ENCODE measurements at places on chromosomes 6 and 20. TPM values are rescaled to one million over a fixed set of nuclear protein-coding genes. Genes with fewer than 3 reads are reported as not detected.

The C4A gene
- total RNA-seq = 5.2 TPM

The IL17F gene
- total RNA-seq = not detected

The B4GALT5 gene
- 62.4 TPM for total RNA-seq

The HRH3 gene
- total RNA-seq = 2.9 TPM

The TOMM34 gene
- 36.7 TPM for total RNA-seq

The TAAR9 gene
- not detected for total RNA-seq

The RIPOR2 gene
- 13.5 TPM for total RNA-seq

The TRIM31 gene
- 0.11 TPM for total RNA-seq

The PAK5 gene
- total RNA-seq = 0.53 TPM

The HLA-DRB1 gene
- total RNA-seq = 1.4 TPM

The OR2H1 gene
- total RNA-seq = not detected

DNA sequence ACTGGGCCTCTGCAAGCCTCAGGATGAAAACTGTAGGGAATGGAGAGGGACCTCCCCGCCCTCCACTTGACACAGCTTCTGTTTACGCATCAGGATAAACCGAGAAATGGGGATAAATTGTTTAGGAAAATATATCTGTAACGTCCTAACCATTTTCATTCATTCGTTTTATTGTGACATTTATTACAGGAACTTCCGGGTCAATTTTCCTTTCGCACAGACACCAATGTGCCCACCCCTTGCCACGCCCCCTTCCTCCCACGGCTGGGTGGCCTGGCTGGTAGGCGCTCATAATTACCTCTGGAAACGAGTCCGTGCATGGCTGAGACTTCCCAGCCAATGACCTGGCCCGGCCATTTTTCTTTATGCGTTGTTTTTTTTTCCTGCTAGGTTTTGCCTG lies 96.1 kb downstream of the BMP7 start:
- no peak for DNase-seq

GRCh38 chr6:39328066-39328465 lies 5.6 kb upstream of the KCNK16 start:
- DNase-seq = no peak

DNA sequence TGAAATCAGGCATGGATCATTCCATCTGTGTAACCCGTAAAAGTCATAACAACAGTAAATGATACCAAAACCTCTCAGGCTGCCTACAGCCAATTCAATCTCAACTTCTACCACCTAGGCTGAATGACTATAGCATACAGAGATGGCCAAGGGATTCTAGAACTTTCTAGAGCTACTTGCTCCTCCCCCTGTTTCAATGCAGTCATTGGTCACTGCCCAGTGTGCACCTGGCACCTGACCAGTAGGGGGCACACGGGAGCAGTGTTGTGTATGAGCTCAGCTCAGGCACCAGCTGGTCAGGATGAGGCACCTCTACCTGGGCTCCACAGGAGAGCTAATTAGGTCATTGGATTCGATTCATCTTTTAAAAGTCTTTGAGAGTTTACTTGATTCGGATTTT lies 86.2 kb downstream of the PLEKHG1 start:
- peak; percentile 87 for DNase-seq

DNA sequence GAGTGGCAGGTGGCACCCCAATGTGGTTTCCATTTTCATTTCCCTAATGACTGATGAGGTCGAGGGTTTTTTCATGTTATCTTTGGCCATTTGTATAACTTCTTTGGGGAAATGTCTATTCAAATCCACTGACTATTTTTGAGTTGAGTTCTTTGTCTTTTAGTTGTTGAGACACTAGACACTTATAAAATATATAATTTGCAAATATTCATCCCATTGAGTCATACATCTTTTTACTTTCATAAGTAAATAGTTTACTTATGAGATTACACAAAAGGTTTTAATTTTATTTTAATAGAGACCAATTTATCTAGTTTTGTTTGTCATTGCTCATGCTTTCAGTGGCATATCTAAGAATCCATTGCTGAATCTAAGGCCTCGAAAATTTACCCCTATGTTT lies 49.5 kb downstream of the THBS2 start:
- DNase-seq = no peak

DNA sequence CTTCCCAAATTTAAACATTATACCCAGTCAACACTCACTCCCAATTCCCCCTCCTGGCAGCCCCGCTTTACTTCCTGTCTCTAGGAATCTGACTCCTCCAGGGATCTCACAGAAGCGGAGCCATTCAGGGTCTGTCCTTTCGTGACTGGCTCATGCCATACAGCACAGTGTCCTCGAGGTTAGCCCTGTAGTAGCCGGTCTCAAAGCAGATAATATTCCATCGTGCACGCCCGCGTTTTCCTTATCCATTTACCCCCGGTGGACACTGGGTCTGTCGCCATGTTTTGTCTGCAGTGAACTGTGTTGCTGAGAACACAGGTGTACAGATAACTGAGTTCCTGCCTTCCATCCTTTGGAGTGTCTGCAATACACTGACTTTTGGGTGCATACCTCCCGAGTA lies 95.3 kb downstream of the TTLL2 start:
- no peak for DNase-seq

DNA sequence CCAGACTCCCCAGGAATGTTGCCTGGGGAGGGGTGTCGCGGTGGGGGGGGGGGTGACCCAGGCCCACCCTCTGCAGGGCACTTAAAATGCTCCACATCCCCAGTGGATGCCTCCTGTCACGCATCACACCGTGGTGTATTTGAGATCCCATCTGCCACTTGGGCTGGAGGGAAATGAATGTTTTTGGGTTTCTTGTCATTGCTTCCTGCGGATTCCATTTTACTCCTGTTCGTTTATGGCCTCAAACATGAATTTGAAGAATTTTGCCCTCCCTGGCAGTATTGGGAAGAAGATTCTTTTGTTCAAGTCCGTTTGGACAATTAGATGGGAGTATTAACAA lies 544 bp upstream of the KHDC1 start:
- DNase-seq = no peak

DNA sequence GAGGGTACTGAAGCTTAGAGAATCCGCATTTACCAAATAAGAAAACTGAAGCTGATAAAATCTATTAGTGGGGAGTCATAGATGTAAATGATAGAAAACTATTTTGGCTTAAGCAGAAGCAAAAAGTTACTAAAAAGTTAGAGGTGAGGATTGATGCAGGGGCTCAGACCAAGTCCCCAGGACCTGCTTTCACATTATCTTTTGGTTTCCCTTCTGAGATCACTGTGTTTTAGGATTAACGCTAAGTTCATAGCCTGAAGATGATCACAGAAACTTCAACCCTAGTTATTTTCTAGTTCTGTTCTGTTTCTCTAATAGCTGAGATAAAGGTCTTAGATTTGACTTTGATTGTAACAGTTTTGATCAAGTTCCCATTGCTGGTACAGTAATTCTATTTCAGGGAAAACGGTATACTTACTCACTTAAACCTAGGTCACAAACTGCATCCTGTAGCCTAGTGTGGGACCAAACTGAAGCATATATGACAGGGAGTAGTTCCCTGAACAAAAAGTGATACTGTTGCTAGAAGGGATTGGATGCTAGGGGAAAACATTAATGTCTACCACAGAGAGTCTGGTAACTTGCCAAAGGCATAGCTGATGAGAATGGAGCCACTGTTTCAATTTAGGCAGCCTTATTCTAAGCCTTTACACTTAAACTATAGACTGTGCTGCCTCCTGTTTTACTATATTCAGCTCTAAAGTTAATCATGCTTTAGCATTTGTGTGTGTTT lies 13.1 kb downstream of the CYB5R4 start:
- DNase-seq = no peak

DNA sequence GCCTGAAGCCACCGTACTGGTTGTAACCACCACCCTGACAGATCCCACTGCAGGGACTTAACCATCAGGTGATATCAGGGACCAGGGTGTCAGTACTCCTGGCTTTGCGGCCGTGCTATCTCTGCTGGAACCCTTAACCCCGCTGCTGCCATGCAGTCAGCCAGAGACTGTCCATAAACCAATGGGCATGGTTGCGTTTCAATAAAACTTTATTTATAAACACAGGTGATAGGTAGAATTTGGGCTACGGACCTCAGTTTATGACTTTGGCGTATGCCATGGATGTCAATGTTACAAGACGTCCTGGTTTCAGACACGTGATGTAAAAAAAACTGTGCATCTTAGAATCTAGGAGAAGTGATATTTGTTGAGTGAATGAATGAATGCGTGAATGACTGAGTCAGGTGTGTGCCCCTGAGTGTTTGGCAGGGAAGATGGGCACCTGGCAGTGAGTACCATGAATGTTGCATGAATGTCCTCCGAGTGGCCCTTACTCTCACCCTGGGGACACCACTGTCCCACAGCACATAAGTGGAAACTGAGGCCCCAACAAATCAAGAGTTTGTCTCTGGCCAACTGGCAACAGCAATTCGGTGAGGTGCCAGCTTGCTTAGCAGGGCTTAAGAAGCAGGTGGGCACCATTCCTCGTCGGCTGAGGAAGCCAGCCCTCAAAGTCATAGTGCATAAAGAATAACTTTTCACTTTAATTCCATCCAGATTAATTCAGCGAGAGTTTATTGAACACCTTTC lies 64.0 kb upstream of the APCDD1L start:
- peak; percentile 3 for DNase-seq

- no peak for DNase-seq
Observed at GRCh38 chr6:101286146-101286545, 107.4 kb upstream of the GRIK2 start.

DNA sequence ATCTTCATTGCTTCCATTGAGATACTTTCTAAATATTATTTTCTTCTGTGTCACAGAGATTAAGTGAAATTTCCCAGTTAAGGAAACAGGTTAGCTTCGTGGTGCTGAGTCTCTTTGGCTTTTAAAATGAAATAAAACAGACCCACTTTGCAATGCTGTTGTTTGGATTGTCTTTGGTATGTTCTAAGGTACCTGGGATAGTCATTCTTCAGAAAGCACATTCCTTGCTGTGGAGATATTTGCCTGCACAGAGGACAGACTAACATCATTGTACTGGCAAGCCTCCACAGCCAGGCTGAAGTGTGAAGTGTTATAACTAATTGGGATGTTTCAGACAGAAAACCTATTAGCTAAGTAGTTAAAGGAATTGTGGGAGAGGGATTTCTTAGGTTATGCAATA lies 148.8 kb upstream of the EPHA7 start:
- no peak for DNase-seq

DNA sequence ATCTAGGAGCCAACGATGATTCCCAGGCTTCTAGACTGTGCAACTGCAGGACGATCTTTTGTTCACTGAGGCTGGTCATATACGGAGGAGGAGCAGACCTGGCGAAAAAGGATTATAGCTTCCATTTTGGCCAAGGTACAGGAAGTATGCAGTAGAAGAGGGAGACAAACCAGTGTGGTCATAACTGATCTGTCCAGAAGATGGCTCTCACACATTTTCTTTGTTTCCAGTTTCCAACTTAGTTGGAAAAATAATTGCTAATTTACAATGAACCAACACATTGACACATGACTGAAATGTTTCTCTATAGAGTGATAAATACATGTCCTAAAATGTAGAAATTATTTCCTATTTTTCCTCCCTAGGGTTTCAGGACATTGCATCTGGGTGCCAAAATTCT lies 364.1 kb upstream of the BTBD3 start:
- no peak for DNase-seq

DNA sequence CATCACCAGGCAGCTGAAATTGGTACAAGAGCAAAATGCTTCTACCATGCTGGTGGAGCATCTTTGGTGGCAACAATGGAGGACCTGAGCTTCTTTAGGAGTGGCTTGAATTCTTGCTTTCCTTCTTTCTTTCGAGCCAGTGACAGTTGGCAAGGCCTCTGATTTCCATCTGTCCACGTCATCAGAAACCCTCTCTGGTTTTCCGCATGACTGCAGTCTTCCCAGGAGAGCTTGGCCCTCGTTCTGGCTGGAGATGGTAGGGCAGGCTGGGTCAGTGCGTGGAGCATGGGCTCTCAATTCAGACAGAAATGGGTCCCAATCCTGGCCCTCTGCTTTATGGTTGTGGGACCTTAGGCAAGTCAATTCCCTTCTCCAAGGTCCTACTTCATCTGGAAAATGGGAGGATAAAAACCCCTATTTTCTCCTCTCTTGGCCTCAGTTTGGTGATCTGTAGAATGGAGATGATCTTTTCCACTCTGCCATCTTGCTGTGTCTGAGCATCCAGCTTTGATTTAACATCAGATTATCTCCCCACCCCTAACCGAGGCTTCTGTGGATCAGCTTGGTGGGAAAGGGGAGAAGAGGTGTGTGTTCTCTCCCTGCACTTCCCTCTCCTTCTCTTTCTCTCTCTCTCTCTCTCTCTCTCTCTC lies 3.6 kb upstream of the BPIFB1 start:
- no peak for DNase-seq

DNA sequence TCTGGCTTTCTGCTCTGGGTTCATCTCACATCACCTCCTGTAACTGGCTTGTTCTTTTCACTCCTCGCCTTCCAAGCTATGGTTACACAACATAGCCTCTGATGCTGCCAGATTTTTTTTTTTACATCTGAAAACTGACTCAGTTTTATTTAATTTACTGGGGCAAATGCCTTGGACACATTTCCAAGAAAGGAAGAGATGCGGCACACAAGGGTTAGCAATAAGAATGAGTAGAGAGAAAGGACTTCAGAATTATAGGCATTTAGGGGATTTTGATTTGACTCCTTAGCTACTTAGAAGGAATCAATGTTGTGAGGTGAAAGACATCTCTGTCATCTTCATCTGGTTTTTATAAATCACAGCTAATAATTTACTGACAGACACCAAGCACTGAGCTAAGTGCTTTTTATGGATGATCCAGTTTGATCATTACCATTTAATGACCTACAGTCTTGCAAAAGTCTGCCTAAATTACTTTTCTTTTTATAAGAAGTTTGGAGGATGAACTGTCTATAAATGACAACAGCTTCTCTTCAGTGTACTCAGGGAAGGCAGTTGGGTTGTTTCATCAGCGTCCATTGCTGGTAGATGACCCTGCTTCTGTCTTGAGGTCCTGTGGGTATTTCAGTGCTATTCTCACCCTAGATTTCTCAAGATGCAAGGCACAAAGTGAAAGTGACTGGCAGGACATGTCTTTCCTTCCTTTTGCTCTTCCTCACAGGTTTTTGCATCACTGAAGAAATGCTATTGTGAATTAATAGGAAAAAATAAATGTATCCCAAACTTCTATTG lies 31.1 kb downstream of the LAMA4 start:
- DNase-seq = no peak

DNA sequence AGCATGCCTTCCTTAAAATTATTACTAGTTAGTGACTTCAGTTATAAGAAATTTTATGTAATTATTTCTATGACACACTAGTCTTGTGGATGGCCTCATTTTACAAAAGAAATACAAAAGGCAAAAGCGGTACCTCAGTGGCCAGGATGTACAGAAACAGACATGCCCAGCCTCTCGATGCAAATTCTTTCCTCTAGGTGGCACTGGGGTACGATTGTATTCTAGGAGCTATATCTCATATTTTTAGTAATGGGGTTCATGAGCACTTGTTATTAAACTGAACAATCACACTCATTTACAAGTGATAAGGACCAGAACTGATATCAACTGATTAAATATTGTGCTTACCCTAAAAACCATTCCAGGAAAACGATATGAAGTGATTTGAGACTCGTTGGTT lies 59.8 kb downstream of the SOD2 start:
- peak; percentile 32 for DNase-seq

- no peak for DNase-seq
Observed at GRCh38 chr6:49539102-49539501, 11.4 kb upstream of the C6orf141 start.

GRCh38 chr6:131890091-131890490 lies 61.1 kb downstream of the CCN2 start:
- DNase-seq = no peak

Data from WTC11 (cell line).